Lower lobe of right lung (tissue), 2 donors: ENCODE measurements at places on chromosomes 3 and 15. TPM values are rescaled to one million over a fixed set of nuclear protein-coding genes. Genes with fewer than 3 reads are reported as not detected.

DNA sequence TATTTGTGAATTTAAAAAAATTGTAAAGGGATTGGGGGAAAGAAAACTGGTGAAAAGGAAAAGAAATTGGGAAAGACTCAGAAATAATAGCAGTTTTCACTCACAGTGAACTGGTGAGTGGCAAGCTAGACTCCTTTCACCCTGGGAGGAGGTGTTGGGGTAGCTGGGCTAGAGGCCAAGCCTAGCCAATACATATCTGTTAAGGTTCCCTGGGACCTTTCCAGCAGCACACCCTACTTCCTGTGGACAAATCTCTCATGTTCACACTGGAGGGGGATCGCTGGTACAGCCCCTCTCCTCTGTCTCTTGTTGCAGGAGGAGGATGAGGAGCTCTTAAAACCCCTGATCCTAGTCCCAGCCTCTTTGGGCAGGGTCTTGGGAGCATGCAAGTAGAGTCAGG is 3.7 kb upstream of the RPP25 start:
- H3K36me3 ChIP-seq, result no peaks in the 10 kb centered on the region
- no peak overlapping the region for H3K27ac ChIP-seq
- H3K4me3 ChIP-seq, result no peak overlapping the region
- no peak for DNase-seq
- H3K4me1 ChIP-seq, result peaks cover 29% of the 10 kb centered on the region
- no peaks in the 10 kb centered on the region for H3K27me3 ChIP-seq

GHSR gene
- total RNA-seq, result not detected

OCA2 gene
- 1.2 TPM for total RNA-seq

- no peak for DNase-seq
- H3K36me3 ChIP-seq, result no peaks in the 10 kb centered on the region
- peak overlapping the region; percentile 12 for H3K4me3 ChIP-seq
Measured at GRCh38 chr15:34722439-34722836, 32.4 kb downstream of the GJD2 start.

TRH gene
- not detected for total RNA-seq

- peaks cover 33% of the 10 kb centered on the region for H3K4me1 ChIP-seq
- no peak for DNase-seq
- no peak overlapping the region for H3K27ac ChIP-seq
- no peak overlapping the region for H3K4me3 ChIP-seq
Measured at GRCh38 chr3:134340362-134340981, 33.8 kb downstream of the AMOTL2 start.
